RPMI8226 (cell line): ENCODE measurements at places on chromosomes 3 and 15.

DNA sequence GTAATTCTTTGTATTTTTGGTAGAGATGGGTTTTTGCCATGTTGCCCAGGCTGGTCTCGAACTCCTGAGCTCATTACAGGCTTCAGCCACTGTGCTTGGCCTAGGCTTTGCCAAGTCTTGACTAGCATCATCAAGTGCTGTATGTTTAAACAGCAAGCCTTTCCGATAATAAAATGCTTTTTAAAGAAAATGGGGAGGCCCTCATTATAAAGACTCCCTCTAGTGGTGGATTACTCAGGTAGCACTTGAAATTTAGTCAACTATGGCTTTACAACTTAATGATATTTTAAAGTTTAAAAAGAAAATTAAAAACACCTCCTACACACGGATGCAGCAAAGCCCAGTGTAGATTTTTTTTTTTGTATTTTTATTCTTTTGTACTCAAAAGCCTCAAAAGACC, 213.6 kb downstream of the GAP43 start:
- DNase-seq = no peak

DNA sequence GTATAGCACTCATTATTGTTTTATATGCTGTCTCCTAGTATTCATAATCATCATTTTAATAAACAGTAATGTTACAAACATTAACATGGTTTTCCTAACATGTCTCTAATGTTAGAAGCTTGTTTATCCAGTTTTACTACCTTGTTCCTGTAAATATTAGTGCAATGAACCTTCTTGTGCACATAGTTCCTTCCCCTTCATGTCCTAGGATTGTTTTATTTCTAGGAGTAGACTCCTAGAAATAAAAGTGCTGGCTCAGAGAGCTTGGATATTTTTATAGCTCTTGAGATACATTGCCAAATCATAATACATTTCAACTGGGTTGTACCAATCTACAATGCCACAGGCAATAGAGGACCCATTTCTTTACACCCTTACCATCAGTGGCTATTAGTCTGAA, 161.3 kb downstream of the SV2B start:
- DNase-seq = no peak

DNA sequence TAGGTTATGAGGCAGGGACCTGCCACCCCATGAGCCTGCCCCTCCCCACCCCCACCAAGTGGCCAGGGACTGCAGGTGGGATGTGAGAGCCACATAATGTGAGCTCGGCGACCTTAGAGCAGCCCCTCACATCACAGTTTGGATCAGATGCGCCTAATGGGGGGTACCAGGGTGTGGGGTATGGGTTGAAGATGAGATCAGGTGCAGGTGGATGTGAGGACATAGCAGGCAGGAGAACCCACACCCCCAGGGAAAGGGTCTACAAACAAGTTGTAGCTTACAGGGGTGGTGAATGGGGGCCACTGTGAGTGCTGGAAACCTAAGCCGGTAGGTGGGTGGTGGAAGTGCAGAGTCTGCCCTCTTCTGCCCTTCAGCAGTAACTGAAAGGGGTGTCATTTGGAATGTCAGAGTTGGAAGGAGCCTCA, 94.0 kb downstream of the CORO2B start:
- DNase-seq = no peak

GRCh38 chr3:85626662-85627061, 667.9 kb downstream of the CADM2 start:
- DNase-seq = no peak

GRCh38 chr3:8482960-8483665, 18.5 kb upstream of the LMCD1 start:
- DNase-seq = no peak

GRCh38 chr15:30978328-30978727, 13.1 kb downstream of the MTMR10 start:
- DNase-seq = no peak

DNA sequence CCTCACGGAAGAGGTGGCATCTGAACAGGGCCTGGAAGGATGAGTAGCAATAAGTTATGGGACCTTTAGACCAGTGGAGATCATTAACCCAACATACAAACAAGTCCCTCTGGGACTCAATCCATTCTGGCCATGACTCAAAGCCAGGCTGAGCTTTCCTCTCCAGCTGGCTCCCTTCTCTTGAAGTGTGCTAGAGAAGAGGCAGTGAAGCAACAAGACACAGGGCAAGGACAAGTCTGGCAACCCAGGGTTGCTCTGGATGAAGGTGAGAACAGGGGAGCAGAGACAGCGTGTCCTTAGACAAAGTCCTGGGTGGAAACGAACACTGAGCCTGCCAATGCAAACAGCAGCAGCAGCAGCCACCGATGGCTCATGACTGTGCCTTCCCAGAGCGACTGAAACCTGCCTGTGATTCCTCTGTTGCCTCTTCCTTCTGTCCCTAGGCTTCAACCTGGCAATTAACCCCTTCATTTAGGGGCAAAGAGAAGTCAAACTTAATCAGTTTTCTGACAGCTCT, 86.8 kb downstream of the BDH1 start:
- DNase-seq = no peak

DNA sequence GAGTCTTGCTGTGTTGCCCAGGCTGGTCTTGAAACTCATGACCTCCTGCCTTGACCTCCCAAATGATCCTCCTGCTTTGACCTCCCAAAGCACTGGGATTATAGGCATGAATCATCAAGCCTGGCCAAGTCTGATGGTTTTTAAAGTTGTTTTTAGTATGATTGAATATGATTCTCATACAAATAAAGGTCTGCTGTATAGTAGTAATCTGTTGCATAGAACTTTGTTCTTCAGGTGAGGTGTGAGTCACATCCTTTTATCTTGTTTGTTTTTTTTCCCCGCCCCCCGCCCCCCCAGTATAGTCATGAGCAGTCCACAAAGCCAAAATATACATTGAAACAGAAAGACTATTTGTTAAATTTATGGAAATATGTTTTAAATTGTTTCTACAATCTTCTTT, 39.0 kb downstream of the UBE2E2 start:
- no peak for DNase-seq

DNA sequence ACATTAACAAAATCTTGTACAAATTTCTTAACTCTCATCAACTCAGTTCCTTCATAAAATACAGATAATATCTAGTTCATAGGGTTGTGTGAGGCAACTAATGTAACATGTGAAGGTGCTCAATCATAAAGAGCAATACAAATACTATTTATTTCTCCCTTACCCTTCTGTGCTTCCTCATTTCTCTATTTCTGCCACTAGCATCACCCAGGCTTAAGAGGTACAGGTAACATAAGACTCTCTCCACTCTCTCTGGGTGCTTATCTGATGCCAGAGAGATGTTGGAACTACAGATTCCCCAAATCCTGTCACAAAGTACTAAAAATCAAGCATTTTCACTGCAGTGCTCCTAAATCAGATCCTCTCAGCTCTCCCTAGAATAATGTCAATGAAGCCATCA, 74.9 kb downstream of the DPH6 start:
- no peak for DNase-seq

- no peak for DNase-seq
Observed at GRCh38 chr15:48423896-48424475, 92.8 kb downstream of the DUT start.

DNA sequence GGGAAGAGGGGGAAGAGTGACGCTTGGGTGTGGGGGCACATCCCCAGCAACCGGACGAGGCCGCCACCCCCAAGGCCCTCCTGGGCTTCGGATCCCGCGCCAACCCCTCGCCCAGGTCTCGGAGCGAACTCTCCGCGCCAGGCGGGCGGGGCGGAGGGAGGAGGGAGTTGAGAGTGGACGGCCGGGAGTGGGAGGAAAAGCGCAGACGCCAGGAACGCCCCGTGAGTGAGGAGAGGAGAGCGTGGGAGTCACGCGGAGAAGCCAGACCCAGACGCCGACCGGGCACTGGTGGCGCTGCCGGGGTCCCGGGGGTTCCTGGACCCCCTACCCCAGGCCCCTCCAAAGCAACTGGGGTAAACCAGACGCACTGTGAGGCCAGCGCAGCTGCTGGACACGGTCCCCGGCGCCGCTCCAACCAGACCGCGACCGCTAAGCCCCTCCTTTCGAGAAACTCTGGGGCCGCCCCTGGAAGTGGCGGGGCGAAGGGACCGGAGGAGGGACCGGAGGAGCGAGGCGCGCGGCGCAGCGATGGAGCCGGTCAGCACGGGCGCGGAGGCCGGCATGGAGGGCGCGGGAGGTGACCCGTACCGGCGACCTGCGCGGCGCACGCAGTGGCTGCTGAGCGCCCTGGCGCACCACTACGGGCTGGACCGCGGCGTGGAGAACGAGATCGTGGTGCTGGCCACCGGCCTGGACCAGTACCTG, at the start of gene EFCC1:
EFCC1 (plus strand) TSS at position 204 of the 705 bp plus-strand sequence; CDS start at position 529, 325 bp downstream.
- no peak for DNase-seq

DNA sequence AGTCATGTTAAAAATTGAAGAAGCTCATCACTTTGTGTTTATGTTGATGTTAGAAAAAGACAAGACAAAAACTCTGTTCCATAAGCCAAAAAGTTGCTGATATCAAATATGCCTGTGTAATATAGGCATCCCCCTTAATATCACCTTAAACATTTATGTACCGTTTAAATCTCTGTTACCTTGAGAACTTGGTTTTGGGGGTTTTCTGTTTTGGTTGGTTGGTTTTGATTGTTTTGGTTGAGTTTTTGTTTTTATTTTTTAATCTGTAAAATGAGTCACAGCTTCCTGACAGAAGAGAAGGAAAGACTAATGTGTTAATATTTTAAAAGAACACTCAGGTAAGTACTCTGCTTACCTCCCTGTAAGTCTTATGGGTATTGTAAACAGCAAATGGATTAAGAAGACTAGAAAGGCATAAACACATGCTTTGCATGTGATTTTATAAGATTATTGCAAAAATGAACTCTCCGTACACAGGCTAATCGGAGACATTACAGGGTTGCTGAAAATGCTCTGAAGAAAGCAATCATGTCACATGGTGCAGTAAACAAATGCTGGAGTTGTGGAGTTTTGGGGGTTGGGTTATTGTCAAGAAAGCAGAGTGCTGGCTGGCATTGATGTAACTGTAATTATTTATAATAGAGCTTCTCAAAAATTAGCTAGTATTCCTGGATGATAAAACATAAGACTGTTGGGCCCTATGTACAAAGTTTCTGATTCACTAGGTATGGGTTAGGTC, 69.5 kb upstream of the MBNL1 start:
- peak; percentile 76 for DNase-seq

GRCh38 chr15:50940506-50940905, 32.0 kb downstream of the AP4E1 start:
- DNase-seq = no peak

DNA sequence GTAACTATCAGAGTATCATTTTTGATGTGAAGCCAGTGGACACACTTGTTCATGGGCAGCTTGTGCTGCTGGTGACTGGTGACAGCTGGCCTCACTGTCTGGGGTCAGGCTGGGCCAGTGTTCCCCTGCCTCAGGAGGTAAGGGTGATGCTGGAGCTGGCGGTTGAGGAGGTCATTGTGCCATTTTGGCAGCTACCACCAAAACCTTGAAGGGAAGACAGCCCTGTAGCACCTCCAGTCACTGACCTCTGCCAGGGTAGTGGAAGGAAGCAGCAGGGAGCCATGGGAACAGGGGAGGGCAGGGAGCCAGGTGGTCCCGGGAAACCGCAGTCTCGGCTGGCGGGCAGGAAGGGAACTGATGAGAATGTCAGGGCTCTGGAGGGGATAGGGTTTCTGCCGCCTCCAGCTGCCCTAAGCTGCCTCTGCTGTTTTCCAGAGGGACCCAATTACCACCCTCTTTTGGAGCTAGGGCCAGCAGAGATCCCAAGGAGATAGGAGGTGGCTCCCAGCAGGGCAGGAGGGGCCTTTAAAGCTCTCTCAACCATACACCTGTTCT, 24.8 kb downstream of the FOXL2NB start:
- DNase-seq = no peak

GRCh38 chr3:141275973-141276372, 44.3 kb downstream of the PXYLP1 start:
- DNase-seq = no peak

DNA sequence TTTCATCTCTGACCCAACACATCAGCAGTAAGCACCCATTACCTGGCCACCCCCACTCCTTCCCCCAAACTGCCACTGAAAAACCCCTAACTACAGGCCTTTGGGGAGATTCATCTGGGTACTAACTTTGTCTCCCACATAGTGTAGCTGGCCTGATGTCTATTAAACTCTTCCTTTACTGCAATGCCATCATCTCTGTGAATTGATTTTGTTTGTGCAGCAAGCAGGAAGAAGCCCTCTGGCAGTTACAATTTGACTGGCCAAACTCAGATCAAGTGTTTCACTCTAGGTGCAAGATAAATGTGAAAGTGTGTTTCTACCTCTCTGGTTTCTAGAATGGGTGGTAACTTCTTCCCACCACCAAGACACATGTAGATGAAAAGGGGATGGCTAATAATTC, 26.7 kb upstream of the OR5K4 start:
- DNase-seq = no peak

GRCh38 chr3:48966876-48967361, 23.1 kb upstream of the P4HTM start:
- no peak for DNase-seq

DNA sequence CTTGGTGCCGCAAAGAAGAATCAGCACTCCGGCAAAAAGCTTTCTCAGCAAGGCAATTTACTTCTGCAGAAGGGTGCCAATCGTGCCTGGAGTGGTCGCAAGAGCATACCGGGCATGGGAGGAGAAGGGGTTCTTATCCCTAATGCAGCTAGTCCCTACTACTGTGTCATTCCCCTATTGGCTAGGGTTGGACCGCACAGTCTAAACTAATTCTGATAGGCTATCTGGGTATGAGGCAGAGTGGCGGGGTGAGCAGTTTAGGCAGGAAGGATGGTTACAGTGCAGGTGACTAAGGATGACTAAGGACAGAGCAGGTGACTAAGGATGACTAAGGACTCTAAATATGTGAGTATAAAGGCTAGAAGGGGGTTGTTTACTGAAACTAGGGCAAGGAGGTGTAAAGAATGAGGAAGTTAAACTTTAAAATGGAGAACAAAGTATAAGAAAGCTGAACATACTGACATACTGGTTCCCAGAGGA, 52.9 kb downstream of the PGBD4 start:
- DNase-seq = no peak

- no peak for DNase-seq
Observed at GRCh38 chr3:146680617-146681016, 75.5 kb upstream of the PLSCR5 start.

GRCh38 chr3:39989746-39990145, 180.3 kb downstream of the MYRIP start:
- no peak for DNase-seq

DNA sequence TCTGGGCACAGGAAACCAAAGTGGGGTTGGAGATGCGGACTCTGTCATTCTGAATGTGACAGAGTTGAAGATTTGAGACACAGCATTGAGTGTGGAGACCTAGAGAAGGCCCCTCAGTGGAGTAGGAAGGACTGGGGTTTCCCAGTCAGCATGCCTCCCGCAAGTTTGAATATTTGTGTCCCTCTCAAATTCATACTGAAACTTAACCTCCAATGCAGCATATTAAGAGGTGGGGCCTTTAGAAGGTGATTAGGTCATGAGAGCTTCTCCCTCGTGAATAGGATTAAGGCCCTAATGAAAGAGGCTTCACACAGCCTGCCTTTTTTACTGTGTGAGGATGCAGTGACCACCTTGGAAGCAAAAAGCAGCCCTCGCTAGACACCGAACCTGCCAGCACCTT, 8.0 kb downstream of the HDDC3 start:
- no peak for DNase-seq

DNA sequence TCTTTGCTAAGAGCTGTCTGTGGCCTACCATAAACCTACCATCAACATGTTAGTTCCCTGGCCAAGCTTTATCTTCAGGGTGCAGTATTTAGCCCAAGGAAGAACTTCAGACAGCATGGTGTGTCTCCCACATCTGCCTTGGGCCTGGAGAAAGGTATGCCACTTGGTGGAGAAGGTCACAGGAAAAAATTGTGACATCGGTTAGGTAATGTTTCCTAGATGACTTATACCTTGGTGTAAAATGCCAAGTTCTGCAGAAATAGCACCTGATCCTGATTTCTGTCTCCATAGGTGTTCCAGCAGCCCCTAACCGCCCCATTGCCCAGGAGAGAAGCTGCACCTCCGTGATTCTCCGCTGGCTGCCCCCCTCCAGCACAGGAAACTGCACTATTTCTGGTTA, 33.0 kb upstream of the UMPS start:
- DNase-seq = no peak
